ENCODE measurements at places on chromosomes 2 and 18.

- no peak for DNase-seq
These were observed 77.2 kb downstream of the MDH1 start for GRCh38 chr2:63665846-63666475.

DNA sequence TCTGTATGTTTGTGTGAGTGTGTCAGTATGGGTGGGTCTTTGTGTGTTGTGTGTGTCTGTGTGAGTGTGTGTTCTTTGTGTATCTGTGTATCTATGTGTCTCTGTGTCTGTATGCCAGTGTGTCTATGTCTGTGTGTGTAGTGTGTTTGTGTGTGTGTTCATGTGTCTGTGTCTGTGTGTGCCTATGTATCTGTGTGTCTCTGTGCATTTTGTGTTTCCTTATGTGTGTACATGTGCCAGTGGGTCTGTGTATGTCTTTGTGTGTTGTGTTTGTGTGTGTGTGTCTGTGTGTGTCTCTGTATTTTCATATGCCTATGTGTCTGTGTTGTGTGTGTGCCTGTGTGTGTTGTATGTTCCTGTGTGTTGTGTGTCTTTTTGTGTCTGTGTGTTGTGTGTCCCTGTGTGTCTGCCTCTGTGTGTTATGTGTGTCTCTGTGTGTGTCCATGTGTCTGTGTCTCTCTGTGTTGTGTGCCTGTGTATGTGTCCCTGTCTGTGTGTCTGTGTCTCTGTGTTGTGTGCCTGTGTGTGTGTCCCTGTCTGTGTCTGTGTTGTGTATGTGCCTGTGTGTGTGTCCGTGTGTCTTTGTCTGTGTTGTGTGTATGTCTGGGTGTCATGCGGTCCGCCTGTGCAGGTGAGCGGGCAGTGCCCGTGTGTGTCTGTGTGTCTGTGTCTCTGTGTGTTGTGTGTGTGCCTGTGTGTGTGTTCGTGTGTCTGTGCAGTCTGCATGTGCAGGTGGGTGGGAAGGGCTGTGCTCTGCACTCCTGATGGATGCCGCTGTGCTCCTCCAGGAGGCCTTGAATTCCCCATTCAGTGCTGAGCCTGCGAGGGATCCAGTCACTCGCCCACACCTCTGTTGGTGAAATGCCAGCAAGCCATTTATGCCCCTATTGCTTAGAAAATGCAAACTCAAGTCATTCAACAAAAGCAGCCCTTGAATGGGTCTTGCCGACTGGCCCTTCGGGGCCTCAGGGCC lies 37.4 kb downstream of the KLHL29 start:
- DNase-seq = no peak

- DNase-seq = no peak
These were observed 326.2 kb downstream of the NYAP2 start for GRCh38 chr2:225725726-225726125.

DNA sequence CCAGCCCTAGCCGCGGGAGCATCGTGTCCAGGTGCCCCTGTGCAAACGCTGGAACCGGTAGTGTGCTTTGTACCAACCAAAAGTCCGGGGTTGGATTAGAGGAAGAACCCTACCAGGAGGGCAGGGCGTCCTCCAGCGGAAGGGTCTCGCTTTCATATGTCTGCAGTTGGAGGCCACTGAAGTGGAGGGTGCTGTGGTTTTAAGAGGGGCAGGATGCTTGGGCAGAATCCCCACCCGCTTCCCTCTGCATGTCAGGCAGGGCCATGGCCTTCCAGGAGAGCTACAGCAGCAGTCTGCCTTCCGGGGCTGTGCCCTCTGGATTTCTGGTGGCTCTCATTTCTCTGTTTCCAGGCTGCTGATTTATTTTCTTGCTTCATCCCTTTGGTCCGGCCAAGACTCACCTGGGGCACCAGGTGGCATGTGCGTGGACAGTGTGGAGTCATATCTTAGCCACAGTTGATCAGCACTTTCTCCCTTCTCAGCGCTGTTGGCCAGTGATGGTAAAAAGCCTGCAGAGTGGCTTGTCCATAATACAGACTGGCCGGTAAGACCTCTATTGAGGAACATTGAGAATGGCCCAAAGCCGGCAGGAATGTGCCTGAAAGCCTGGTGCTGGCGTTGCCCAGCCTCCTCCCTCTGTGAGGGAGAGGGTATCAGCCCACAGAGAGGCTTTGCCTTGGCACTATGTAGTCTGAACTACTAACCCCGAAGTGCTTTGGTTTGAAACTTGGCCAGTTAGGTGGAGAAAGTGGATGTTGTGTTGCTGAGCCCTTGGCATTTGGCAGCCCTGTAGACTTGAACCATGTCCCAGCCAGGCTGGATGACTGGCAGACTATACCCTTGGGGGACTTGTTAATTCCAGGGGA lies 1.8 kb downstream of the AGAP1 start:
- DNase-seq = no peak

Measured in renal cortical epithelial cell (primary cell).